ENCODE measurements at places on chromosomes 12 and 14.

GRCh38 chr12:110165540-110166159 lies 41.5 kb downstream of the IFT81 start:
- DNase-seq = no peak

DNA sequence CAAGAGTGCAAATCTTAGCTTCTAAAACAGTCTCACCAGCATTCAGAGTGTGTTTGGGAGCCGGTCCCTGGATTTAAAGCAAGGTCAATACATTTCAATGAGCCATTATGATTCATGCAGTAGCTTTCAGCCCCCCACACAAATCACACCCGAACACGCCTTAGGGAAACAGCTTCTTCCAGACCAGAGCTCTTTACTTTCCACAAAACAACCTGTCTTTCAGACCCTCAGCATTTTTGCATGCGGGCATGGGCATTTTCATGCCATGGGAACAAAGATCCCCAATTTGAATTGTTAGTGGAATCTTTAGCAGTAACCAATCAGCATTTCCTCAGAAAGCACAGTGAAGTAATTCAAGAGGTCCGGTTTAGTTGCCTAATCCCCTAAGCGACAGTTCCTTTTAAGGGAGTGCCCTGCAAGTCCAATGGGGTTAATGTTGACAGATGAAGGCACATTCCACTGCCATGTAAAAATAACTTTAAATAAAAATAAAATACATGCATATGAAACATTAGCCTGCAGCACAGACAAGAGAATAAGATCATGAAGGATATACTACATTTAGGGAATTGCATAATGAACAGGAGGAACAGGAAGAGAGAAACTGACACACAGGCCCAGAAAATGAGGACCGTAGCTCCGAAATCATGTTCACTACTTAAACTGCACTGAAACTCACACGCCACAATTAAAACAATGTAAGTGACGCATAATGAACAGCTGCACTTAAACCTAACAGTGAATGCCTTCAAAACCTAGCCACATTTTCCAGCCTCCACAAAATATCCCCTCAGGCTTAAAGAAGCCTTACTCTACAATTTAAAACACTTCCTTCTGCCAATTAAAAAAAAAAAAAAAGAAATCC lies 4.0 kb downstream of the VPS37B start:
- no peak for DNase-seq

GRCh38 chr12:80707126-80707829 lies at the start of gene MYF6:
MYF6 (plus strand) TSS chr12:80707634; CDS start chr12:80707720, 86 bp downstream.
- DNase-seq = no peak

DNA sequence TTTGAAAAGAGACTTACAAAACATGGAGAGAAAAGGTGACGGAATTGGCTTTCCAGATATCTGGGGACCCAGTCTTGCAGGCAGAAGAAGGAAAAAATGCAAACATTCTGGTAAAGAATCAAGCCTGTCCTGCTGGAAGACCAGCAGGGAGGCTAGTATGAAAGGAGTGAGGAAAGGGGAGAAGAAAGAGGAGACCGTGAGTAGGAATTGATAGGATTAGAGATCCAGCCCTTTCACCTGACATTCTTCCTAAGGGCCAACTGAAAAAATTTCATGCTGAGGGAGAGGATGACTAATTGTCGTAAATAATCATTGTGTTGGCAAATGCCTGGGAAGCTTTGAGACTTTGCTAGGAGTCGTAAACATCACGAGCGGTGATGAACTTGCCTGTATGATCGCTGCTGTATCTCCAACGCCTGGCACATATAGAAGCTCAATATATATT lies 12.1 kb downstream of the BHLHE41 start:
- no peak for DNase-seq

GRCh38 chr12:59839514-59839913 lies 243.7 kb downstream of the SLC16A7 start:
- no peak for DNase-seq
